ENCODE measurements at places on chromosomes 11 and 22.

DNA sequence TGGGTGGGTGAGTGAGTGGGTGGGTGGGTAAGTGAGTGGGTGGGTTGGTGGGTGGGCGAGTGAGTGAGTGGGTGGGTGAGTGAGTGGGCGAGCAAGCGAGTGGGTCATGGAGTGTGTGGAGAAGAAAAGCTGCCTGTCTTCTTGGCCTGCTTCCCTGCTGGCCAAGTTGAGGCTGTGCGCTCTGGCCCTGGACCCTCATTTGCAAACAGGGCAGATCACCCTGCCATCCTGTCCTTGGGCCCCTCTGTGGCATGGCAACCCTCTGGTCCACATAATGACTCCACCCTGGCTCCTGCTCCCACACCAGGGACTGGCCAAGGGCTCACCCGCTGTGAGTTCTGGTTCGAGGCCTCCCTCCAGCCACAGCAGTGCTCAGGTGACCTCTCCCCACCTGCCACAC is 35.1 kb downstream of the CAPN1 start:
- no peak for DNase-seq

- DNase-seq = no peak
Observed at GRCh38 chr11:120517390-120517761, 5.8 kb downstream of the GRIK4 start.

GRCh38 chr11:19316434-19316833 is 75.7 kb upstream of the E2F8 start:
- no peak for DNase-seq

DNA sequence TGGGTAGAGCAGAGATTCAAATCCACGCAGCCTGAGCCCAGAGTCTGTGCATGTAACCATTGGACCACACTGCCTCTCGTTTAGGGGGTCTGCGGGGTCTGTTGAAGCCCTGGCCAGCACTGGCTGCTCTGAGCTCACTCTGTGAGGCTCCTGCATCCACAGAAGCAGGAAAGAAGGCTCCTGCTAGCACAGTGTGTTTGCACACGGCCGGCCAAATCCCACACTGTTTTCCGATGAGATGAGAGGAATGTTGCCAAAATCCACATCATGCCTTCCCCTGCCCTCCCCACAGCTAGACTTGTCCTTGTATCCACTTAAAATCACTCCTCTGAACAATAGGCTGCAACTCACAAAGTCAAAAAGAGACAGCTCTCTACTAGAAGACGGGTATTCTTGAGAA is 10.6 kb upstream of the SLC22A12 start:
- DNase-seq = no peak

- DNase-seq = no peak
Observed at GRCh38 chr11:58830673-58831301, 13.7 kb downstream of the GLYATL2 start.

DNA sequence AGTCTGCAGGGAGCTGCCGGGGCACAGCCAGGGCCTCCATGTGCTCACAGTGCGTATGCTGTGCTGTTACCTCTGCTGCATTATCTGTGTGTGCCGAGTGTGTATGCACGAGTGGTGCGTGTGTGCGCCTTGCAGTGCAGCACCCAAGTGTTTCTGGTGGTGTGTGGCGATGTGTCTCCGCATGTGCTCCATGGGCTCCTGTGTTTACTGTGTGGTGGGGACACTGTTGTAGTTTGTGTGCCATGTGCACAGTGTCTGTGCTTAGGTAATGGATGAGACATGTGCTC is 31.4 kb downstream of the KCNC1 start:
- DNase-seq = no peak

Measured in small intestine (tissue), 16 donors.